ENCODE measurements at places on chromosomes 11 and 22.

DNA sequence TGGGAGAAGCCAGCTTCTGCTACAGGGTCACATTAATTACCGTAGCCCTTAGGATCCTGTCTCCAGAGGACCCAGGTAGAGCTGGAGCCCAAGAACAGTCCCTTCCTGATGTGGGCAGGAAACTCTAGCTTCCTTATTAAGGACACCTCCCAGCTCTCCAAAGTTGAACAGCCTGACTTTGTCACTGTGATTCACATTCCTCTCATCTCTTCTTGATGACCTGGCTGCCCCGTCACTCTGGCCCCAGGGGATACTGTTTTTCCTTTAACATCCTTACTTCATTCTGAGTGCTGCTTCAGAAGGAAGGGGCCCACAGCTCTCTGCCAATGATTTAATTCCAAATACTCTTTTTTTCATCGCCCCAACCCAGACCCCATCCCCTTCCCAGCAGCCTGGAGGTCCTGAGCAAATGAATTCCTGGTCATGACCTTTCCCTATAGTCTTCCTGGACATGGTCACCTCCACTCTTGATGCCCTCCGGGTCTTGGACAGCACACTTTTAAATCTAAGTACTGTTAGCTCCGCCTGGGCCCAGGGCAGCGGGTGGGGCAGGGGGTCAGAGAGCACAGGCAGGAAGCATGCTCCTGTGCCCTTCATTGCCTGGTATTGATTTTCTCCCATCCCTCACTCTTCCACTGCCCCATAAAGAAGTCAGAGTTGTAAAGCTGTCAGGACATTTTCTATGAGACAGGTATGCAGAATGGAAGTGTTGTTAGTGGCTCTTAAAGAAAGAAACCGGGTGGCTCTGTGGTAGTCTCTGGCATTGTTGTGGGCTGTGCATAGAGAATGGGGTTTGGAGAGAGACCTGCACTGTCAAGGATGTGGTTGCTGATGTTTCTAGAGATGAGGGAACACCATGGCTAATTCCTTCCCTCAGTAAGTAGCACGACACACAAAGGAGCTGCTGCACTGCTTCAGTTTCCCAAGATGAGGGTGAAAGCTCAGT, 22.3 kb upstream of the SPON1 start:
- no peak for DNase-seq

DNA sequence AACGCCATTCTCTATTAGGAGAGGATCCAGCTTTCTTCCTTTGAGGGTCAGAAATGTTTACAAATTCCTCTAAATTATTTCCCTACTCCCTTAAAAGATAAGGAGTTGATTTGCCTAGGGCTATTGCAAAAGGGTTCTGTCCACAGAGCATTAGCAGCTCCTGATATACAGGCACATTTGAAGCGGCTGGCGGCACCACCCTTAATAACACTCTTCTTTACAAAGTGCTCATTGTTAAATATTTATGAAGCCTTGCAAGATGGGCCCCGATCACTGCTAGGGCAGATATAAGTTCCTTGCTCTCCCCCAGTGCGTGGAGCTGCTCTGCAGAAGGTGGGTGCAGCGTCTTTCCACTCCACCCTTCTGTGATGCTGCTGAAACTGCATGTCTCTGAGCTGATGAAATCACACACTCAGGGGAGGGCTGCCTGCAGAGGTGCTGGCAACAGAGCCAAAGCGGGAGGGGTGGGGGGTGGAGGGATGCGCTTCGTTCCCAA, 116.7 kb upstream of the NTM start:
- DNase-seq, result no peak

DNA sequence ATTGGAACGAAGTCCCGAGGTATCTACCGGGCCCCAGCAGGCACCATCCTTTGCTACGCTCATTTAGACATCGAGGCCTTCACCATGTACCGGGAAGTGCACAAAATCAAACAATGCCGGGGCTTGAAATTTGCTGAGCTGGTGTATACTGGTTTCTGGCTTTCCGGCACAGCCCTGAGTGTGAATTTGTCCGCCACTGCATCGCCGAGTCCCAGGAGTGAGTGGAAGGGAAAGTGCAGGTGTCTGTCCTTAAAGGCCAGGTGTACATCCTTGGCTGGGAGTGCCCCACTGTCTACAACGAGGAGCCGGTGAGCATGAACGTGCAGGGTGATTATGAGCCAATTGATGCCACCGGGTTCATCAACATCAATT, 158.8 kb upstream of the GUCY1A2 start:
- DNase-seq, result no peak

DNA sequence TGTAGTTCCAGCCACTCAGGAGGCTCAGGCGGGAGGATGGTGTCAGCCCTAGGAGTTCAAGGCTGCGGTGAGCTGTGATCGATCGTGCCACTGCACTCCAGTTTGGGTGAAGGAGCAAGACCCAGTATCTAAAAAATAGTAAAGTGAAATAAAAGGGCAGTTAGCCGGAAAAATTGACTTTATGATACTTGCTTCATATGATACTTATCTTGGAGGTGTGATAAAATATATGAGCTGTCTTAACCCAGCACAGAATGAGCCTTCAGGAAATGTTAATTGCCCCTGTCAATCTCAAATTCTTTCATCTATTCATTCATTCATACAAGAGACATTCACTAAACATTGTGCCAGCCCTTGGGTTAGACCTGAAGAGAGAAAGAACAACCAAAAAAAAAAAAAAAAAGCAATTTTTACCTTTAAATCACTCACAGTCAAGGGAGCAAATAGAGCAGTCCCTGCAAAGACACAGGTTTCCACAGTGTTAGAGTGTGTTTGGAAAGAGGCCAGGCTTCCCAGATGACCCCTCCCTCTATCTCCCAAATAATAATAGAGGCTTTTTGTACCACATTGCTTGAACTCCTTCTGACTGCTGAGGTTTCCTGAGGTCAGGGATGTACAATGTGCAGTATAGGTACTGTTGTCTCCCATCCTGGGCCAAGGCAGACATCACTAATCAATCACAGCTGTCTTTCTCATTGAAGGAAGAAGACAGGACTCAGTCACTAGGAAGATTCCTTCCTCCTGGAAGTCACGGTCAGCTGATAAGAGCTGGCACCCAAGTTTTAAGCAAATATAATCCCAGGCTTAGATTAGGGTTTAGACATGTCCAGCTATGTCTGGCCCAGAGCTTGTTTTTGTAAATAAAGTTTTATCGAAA, 454.6 kb downstream of the MIAT start:
- no peak for DNase-seq

GRCh38 chr11:95925011-95925410, 1.1 kb upstream of the MTMR2 start:
- no peak for DNase-seq

- no peak for DNase-seq
Measured at GRCh38 chr11:563066-563811, 2.5 kb downstream of the RASSF7 start.

GRCh38 chr11:126497581-126498122, 142.2 kb downstream of the ST3GAL4 start:
- DNase-seq, result no peak

DNA sequence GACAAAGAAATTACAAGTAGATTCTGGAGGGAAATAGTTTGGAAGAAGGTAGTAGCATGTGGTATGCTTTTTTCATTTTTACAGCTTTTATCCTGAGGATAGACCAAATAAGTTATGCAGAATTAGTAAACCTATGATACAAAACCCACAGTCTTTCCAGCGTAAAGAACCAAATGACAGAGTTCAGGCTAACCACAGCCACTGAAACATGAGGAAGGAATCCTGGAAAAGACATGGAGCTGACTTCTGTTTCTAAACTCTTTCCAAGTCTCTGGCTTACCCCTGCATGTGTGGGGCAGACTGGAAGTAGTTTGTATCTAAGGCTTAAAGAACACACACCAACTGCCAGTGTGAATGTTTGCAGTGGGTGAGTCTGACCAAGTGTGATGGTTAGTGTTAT, 258.4 kb upstream of the TENM4 start:
- no peak for DNase-seq
